Right kidney (tissue), 9 donors: ENCODE measurements at places on chromosomes 12 and 14.

GRCh38 chr14:102430212-102430908 is 67.6 kb downstream of the TECPR2 start:
- no peak for DNase-seq

- no peak for DNase-seq
Observed at GRCh38 chr14:61925732-61926435, 163.7 kb downstream of the SNAPC1 start.

GRCh38 chr12:118465706-118466105 is 89.4 kb downstream of the SUDS3 start:
- DNase-seq: no peak

DNA sequence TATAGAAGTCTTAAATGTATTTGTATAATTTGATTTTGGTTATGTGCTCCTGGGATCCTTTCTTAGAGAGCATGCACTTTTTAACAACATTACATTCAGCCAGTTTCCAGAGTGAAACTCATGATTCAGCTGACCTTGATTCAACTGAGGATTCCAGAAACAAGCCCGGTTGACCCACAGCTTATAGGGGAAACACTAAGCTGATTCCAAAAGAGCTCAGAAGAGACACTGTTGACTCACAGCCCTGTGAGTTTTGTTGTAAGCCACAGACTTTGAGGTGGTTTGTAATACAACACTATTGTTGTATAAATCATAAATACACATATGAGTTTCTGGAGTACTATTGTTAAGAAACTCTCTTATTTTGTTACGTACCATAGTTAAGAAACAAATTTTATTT is 133.8 kb upstream of the MGAT4C start:
- DNase-seq: no peak

- no peak for DNase-seq
Observed at GRCh38 chr12:110998165-110998564, 77.8 kb upstream of the MYL2 start.
